ENCODE measurements at places on chromosomes 11 and 22. TPM values are rescaled to one million over a fixed set of nuclear protein-coding genes. Genes with fewer than 3 reads are reported as not detected.

Gene MUC5B
- not detected for total RNA-seq

Gene OR5B2
- not detected for total RNA-seq

Gene CLMP
- 30.6 TPM for total RNA-seq

Gene SCGB1C1
- not detected for total RNA-seq

DNA sequence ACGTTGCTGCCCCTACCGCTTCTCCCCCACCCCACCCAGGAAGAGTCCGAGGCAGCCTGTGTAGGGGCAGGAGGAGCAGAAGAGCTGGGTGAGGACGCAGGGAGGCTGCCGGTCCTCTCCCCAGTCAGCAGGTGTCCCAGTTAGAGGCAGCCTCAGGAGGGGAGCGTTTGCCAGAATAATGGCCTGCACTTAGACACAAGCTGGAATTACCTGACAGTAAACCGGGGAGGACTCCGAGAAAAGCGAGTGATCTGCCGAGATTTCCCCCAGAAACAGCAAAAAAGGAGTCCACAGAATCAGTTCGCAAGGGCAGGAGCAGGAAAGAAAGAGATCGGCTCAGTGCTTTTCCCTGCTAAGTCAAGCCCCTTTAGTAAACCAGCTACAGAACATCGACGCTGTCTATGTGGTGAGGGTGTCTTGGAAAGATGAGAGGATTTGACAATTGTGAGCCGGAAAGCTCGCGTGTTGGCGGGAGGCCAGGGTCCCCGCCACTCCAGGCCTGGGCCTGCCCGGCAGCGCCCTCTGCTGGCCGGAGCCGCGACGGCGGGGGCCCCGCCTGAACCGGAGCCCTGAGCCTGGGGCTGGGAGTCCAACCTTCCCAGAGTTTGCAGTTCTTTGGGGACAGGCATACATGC is 17.7 kb upstream of the THRSP start:
- peak; percentile 85 for DNase-seq

- DNase-seq: no peak
Observed at GRCh38 chr22:48579043-48579927, 1248.4 kb downstream of the BRD1 start.

- peak; percentile 61 for DNase-seq
Observed at GRCh38 chr11:123100379-123101085, 38.6 kb upstream of the HSPA8 start.

DNA sequence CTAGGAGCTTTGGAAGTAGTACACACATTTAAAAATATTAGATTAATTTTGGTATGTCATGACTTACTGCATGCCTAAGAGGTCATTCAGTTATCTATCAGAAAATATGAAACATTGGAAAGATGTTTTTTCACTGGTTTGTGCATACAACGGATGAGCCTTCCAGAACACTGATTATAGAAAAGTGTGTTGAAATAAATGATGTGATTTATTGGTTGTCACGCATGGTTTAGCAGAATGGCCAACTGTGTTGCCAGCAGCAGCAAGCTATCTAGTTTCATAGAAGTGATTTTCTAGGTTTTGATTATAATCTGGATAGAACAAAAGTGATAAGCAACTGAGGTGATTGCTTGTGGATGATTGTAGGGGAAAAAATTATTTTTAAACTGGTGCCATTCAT is 53.6 kb downstream of the DDX10 start:
- no peak for DNase-seq

DNA sequence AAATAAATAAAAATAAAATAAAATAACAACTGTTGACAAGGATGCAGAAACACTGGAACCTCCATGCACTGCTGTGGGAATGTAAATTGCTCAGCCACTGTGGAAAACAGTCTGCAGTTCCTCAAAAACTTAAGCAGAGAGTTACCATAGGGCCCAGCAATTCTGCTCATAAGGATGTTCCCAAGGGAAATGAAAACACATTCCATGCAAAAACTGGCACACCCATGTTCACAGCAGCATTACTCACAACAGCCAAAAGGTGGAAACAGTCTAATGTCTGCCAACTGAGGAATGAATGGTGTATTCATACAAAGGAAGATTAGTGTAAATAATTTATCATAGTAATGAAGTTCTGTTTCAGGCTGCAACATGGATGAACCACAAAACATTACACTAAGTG is 3.2 kb upstream of the KRTAP5-10 start:
- DNase-seq: no peak

- DNase-seq: peak; percentile 72
Observed at GRCh38 chr11:72091292-72091691, 10.6 kb downstream of the LRRC51 start.

DNA sequence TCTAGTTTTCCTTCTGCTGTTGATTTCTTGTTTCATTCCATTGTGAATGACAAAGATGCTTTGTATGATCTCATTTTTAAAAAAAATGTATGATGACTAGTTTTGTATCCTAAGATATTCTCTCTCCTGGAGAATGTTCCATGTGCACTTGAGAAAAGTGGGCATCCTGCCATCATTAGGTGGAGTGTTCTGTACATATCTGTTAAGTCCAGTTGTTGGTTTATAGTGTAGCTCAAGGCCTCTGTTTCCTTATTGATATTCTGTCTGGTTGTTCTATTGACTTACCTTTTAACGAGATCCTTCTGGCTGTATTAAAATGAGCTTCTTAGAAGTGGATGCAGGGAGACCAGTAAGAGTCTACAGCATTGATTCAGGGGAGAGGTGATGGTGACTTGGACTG is 35.2 kb downstream of the SGSM1 start:
- DNase-seq: no peak

DNA sequence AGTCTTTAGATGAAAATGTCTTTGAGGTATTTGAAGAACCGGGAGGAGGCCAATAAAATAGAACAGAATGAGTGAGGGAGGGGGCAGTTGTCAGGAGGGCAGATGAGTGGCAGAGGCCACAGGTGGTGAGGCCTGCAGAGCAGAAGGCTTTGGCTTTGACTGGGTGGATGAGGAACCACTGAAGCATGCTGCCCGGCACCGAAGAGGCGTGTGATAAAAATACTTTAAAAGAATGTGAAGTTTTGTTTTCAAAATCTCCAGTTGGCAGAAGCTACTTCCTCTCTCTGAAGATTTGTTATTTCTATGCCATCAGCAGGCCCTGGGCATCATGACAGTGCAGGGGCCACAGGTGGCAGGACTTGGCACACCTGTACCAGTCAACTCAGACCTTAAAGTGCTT is 6.3 kb downstream of the MS4A12 start:
- no peak for DNase-seq

DNA sequence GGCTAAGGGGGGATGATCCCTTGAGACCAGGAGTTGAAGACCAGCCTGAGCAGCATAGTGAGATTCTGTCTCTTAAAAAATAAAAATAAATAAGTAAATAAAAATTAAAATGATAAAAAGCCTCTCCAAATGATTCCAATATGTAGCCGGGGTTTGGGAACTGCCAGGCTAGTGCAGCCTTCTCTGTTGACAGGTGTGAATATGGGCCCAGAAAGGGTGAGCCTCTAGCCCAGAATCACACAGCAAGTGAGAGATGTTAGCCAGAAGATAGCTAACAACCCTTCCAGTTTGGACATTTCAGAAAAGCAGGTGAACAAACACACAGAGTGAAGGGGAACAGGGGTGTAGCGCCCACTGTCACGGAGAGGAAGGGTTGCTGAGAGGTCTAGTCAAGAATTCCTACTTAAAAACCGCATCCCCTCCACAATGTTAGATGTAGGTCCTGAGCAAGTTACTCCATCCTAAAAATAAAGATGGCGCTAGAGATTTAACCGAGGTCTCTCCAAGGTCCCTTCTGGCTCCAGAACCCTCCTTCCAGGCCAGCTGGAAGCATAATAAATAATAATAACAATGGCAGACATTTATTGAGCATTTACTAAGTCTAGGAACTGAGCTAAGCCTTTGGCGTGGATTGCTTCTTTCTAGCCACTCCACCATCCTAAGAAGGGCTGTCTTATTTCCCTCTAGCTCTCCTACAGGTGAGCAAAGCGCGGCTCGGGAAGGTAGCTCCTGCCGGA is 51.6 kb downstream of the CYTH4 start:
- no peak for DNase-seq

DNA sequence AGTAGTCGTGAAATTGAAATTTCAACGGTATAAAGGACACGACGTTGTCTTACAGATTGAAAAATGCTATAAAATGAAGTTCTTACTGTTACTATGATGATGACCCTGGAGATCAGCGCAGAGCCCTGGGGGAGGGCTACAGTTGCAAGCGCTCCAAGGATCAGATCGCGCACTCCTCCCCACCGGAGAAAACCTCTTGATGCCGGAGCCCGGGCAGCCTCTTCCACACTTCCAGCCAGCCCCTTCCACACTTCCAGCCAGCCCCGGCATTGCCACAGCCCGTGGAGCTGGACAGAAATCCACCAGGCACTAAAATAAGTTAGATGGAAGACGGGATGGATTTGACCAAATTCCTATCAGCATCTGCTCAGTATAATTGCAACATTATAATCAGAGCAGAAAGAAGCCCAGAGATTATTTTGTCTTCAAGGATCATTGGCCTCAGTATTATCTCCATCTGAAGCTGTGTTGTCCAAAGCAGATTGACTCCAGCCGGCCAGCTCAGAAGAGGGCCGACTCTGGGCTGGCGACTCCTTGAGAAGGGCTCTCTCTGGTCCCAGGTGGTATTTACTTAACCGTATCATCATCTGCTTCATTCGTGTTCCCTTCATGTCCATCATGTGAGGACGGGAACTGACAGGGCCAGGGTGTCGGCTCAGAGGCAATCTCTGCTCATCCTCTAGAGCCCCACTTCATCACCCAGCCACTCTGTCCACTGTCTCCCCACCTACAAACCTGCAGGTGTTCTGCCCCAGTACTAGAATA is 777 bp upstream of the MICAL3 start:
- DNase-seq: no peak

DNA sequence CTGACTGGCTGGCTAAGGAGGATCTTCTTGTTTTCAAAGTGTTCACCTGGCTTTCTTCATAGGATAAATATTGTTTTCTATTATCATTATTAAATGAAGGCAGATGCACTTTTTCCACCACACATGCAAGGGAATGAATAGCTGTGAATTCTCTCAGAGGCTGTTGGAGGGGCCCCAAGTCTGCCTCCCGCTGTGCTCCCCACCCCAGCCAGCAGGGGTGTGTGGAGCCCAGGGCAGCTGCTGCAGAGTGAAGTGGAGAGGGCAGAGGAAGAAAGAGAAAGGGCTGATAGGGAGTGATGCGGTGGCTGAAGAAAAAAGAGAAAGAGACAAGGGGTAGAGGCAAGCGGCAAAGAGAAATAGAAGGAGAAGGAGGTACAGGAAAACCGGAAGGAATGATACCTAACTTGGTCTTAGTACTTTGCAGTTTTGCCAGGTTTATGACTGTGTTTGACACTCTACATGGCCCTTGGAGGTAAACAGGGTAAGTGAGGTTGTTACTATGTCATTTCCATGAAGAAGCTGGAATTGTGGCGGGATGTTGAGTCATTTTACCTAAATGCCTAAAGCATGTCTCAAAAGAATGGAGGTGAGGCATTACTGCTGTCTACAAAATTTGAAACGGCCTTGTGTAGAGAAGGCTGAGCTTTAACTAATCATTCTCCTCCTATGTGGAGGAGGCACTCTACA is 145.7 kb upstream of the B3GAT1 start:
- DNase-seq: no peak

- peak; percentile 37 for DNase-seq
Observed at GRCh38 chr11:86291466-86292262, 10.4 kb upstream of the HIKESHI start.

GRCh38 chr11:93073508-93074280 is 104.2 kb downstream of the MTNR1B start:
- no peak for DNase-seq

GRCh38 chr11:64813826-64814225 is 3.5 kb upstream of the MEN1 start:
- DNase-seq: no peak

DNA sequence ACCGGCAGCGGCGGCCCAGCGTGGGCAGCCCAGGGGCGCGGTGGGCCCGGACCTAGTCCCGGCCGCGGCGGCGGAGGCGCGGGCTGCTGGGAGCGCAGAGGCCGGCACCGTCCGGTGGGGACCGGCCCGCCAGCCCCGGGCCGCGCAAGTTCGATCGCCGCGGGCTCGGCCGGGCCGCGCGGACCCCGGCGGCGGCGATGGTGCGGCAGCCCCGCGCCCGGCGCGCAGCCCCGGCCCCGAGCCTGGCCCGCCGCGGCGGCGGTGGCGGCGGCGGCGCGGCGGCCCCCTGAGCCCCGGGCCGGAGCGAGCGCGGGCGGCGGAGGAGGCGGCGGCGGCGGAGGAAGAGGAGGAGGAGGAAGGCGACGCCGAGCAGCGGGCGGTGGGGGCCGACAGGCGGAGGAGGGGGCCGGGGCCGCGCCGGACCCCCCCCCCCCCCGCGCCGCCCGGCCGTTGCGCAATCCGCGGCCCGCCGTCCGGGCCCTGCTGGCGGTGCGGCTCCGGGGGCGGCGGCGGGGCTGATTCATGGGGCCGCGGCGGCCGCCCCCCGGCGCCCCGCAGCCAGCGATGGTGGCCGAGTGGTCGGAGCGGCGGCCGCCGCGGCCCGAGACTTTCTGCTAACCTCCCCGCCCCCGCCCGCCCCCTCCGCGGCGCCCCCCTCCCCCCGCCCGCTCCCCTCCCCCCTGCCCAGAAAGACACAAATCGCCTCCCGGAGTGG is 1251.9 kb downstream of the BRD1 start:
- DNase-seq: no peak

DNA sequence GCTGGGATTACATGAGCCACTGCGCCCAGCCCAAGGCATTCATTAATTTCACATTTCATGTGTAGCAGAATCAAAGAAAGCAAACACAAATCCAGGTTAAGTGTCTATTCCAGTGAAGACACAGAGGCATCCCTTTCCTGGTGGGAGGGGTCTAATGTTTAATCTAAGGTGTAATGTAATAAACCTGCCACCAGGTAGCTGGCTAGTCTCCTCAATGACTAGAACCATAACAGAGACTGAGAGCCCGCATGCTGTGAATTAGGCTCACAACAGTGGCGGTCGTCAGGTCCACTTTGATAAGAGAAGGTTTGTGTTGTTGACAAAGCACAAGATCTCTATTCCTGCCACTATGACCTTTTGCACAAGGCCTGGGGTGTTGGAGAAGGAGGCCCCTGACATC is 64.2 kb upstream of the ADA2 start:
- no peak for DNase-seq
